ENCODE measurements at places on chromosomes 2 and 18.
A peak's percentile ranks its signal among the peaks of the same experiment; 100 is the strongest.

- no peak for DNase-seq
These were observed 312.3 kb upstream of the PKDCC start for GRCh38 chr2:41735476-41735875.

- peak; percentile 50 for DNase-seq
These were observed 32.1 kb upstream of the SIGLEC15 start for GRCh38 chr18:45793264-45793965.

DNA sequence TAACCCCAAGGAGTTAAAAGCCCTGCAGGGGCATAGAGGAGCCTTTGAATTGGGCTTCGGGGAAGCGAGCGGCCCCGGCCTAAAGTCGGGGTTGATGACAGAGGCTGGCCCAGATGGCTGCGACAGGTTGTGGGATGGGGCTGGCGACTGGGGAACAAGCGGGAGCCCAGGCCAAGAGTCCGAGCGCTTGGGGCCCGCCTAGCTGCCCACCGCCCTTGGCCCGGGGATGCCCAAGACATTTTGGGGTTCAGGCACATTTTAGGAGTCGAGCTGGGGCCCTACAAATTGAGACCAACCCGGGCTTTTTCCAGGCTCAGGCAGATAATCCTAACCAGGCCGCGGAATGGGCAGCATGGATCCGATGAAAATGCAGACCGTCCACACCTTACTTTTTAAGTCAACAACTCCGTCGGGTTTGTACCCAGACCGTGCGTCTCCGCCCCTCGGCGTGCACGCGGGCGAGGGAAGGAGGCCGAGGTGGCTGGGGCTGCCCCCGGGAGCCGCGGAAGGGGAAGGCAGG, 507 bp downstream of the RTKN start:
- no peak for DNase-seq

- DNase-seq = no peak
These were observed 740.3 kb upstream of the HS6ST1 start for GRCh38 chr2:129058981-129059380.

- no peak for DNase-seq
These were observed 1035.1 kb upstream of the SLC39A10 start for GRCh38 chr2:194621945-194622344.

- DNase-seq = no peak
These were observed 1092.5 kb downstream of the LRP1B start for GRCh38 chr2:141038341-141038740.

DNA sequence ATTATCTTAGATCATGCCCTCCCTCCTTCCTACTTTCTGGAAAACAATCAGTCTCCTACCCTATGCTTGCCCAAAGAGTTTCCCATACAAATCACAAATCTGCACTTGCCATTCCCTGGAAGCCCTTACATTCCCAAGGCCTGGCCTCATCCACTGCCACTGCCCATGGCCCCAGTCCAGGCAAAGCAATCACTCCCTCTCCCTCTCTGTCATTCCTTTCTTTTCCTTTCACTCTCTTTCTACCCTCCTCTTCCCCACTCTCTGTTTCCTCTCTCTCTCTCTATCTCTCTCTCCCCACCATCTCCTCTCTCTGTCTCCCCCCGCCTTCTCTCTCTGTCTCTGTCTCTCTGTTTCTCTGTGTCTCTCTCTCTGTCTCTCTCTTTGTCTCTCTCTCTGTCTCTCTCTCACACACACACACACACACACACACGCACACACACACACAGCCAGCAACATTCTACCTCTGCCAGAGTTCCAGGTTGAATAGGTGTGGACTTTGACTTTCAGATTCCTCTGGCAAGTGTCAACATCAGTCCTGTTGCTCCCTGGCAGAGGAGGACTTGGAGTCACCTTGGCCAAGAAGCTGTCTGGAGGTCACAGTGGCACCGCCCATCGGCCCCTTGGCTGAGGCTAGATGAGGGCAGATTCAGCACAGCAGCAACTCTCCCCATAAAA, 43.7 kb upstream of the NAT8 start:
- DNase-seq = no peak

GRCh38 chr18:11154368-11154989, 5.1 kb upstream of the PIEZO2 start:
- peak; percentile 63 for DNase-seq

DNA sequence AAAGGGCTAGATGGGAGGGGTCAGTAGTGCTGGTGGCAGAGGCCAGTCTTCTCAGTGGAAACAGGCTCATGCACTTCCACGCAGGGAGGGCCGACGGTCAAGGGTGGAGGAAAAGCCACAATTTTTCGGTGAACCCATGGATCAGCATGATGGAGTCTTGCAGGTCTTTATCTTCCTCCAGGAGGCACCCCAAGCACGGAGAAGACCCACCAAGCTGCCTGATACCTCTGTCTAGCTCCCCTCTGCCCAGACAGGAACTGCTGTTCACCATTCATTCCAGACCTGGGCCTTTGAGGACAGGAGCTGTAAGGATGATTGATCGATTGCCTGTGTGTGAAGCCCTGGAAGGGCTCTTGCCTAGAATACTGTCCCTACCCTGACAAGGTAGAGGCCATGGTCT, 2.8 kb upstream of the LRRFIP1 start:
- DNase-seq = no peak

- DNase-seq = no peak
These were observed 28.1 kb upstream of the HTR2B start for GRCh38 chr2:231152800-231153557.

- DNase-seq = no peak
These were observed 119.2 kb downstream of the MAPK4 start for GRCh38 chr18:50679056-50679455.

DNA sequence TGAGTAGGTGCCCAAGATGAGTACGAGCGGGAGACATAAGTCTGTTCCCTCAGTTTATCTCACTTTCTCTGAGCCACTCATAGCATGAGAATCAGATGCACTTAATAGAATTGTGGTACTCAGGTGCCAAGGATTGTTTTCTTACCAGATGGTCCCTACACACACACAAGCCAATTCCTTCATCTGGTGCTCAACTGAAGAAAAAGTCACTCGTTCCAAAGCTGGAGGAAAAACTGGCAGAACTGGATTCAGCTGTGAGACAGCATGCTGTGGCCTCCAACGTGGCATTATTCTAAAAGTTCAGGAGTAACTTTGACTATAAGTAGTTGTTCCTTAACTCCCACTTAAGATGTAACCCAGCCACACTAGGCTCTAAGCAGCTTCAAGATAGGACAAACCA, 33.4 kb upstream of the ABCA12 start:
- no peak for DNase-seq

GRCh38 chr18:35096677-35097011, 55.4 kb downstream of the MAPRE2 start:
- no peak for DNase-seq

GRCh38 chr2:130354139-130354428, 1.8 kb upstream of the PTPN18 start:
- DNase-seq = no peak

GRCh38 chr2:19776941-19777514, 124.8 kb downstream of the TTC32 start:
- DNase-seq = no peak

DNA sequence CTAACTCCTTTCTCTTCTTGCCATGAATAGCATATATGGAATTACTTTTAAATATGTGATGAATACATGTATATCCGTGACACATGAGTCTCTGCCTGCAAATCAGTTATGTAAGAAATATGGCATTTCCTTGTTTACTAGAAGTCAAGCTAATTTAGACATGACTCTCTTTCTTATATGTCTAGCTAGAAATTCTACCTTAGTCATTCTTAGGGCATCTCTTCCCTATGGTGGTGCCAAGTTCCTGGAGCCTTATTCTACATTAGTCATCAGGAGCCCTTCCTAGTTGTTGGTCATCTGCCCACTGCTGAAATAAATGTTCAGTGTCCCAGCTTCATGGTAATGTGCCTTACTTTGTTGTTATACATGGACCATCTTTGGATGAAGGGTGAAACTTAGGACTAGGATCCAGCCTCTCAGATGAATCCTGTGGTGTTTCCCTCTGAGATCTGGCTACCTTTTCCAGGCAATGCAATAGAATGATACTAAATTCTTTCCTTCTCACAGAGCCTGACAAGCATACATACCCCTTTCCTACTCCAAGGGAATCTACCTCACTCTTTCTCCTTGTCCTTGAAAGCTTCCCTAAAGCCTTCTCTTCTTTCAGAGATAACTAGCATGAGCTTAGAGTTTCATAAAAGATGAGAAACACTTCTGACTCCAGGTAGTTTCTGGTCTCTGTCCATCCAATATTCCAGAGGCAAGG, 415.3 kb upstream of the VWC2L start:
- DNase-seq = peak; percentile 62

DNA sequence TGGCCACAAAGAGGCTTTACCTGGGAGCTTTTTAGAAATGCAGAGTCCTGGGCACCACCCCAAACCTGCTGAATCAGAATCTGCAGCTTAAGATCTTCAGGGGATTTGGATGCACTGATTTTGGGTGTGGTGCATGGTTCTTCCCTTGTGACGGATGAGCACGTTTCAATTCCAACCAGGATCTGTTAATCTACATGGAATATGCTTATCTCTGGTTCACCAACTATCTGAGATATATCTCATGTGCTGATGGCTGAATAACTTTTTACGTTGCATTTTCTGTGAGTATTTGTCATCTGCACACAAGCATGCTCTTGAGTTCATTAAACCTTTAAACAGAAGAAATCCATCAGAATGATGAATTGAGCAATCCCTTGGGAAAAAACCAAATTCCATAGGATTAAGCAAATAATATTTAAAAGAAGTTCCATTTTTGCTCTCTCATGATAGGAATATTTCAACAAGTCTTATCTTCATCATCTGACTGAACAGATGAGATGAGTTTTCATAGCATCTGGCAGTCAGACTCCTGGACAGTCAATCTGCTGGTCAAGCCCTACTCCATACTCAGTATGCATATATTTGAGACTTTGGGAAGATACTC, 120.6 kb downstream of the PLB1 start:
- DNase-seq = no peak

- DNase-seq = no peak
These were observed 4.2 kb downstream of the MYL12B start for GRCh38 chr18:3266062-3266608.

GRCh38 chr2:176435729-176436128, 166.5 kb downstream of the MTX2 start:
- DNase-seq = no peak

DNA sequence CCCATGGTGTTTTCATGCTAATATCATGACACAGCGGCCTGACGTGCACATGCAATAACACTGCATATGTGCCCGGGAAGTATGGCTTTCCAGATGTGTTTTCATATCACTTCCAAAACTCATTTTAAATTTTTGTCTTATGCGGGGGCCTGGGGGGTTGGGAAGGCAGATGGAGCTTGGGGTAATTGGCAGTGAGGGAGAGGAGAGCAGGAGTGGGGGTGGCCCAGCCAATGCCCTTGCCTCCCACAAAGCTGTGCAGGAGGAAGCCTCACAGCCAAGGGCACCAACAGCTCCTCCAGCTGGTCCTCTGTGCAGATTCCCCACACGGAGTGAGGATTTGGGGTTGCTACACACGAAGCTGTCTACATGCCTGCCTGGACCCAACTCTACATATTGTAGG, 805.2 kb downstream of the GALR1 start:
- no peak for DNase-seq

DNA sequence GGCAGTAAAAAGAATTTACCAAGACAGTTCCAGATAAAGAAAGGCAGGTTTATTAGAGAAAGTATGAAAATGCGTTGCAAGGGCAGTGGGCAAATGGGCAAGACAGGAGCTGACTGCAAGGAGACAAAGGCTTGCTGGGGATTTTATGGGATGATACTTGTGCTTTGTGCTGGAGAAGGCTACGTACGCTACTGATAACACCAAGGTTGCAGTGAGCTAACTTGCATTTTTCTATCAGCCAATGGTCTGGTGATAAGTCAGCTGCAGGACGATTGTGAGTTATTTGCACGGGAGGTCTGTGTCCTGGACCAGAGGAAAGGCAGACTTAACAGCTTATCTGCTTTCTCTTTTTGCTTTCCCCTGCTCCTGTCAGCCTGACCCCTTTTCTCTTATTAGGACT, 116.5 kb downstream of the PMS1 start:
- DNase-seq = no peak

- no peak for DNase-seq
These were observed 753.4 kb upstream of the ACVR2A start for GRCh38 chr2:147091448-147091847.

DNA sequence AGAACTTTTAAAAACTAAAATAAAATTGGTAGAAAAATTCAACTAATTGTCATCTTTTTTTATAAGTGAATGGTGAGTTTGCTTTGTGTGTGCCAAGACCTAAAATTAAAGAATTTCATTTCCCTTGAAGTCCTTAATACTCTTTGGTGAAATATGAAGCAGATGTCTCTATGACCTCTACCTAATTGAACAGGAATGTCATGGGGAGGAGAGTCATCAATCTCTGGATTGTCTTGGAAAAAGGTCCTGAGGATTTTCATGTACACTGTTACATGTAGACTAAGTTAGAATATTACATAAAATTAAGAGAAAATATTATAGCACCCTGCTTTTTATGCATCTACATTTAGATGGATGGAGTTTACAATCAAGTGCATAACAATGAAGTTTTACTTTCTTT, 177.9 kb upstream of the LRP1B start:
- DNase-seq = no peak

DNA sequence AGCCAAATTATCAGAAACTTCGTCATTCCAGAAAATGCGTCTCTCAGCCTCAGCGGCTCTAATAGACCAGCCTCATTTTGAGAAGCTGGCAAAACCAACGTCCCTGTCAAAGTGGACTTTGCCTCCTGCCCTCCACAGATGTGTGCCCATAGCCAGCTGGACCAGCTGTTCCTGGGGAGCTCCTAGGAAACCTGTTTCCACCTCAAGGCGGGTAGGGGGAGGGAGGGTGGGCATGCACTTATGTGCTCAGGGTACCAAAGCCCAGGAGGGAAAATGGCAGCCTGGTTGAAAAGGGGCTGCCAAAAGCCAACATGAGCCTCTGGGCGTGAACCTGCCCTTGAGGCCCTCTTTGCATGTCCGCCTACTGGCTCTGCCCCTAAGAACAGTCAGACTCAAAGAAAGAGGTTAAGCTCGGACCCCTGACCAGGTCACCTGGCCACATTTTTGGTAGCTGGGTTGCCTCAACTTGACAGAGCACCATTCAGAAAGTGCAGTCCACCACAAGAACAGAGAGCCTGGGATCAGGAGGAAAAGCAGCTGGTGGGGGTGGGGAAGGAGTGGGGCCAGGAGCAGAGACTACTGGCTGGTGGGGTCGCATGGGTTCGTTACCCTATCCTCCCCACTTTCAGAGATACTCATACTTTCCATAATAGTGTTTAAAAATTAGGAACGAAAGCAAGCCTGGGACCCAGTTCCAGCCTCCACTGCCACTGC, 3.5 kb downstream of the PER2 start:
- DNase-seq = no peak

- peak; percentile 13 for DNase-seq
These were observed 6.4 kb downstream of the ZEB2 start for GRCh38 chr2:144513388-144514101.

GRCh38 chr18:58398648-58399398, 230.1 kb downstream of the ALPK2 start:
- no peak for DNase-seq

DNA sequence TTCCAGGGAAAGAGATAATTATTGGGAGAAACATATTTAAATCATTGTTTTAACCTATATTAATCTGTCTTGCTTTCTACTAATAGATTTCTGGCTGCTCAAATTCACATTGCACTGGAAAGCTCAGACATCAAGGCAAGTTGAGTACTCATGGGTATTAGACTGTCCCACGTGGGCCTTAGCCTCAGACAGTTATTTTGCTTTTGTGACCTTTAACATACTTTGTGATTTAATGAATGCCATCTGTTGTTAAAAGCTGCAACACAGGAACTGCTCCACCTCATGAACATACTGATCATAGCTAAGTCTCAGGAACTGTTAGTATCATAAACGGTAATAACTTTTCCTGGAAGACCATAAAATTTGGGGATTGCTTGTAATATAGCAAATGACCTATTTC, 2.7 kb upstream of the LCT start:
- DNase-seq = no peak

Data from urothelium cell line (cell line).